ENCODE measurements at places on chromosomes 1 and 21.
A peak's percentile ranks its signal among the peaks of the same experiment; 100 is the strongest.

GRCh38 chr21:20451046-20451445 is 547.2 kb upstream of the NCAM2 start:
- no peak for DNase-seq

- DNase-seq = no peak
These were observed 27.3 kb upstream of the LRRN2 start for GRCh38 chr1:204712708-204713430.

- no peak for DNase-seq
These were observed 137.4 kb downstream of the BACH1 start for GRCh38 chr21:29436143-29436542.

DNA sequence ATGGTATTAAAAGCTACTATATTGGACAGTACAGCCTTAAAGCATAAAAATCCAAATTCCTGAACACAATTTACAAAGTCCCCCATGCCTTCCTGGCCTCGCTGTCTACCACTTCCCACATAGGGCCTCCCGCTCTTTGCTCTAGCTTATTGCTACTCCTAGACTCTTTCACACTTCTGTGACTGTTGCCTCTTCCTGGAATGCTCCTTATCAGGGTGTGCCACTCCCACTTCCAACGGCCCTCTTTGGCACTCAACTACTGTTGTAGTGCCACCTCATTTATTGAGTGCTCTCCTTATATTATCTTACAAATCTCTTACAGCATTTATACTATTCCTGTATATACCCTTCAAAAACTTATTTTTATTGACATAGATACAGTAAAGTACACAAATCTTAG is 4.8 kb downstream of the SARS1 start:
- no peak for DNase-seq

DNA sequence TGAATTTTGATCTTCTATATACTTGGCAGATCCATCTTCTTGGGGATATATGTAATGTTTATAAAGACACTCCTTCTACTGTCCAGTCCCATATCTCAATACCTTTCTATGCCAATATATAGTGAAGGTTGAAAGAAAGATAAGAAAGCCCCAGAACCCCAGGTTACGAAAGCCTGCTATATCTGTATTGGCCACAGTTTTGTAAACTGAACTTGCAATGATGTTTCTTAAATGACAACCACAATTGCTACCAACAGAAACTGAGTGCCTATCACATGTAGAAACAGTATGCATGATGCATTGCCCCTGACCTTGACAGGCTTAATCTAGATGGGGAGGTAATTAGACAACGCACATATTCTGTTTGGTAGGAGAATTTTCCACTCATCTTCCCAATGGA is 7.8 kb upstream of the RIMKLA start:
- no peak for DNase-seq

- no peak for DNase-seq
These were observed 1.0 kb upstream of the PPIH start for GRCh38 chr1:42657201-42657600.

- DNase-seq = peak; percentile 48
These were observed 207.9 kb downstream of the PAPPA2 start for GRCh38 chr1:176670853-176671252.

DNA sequence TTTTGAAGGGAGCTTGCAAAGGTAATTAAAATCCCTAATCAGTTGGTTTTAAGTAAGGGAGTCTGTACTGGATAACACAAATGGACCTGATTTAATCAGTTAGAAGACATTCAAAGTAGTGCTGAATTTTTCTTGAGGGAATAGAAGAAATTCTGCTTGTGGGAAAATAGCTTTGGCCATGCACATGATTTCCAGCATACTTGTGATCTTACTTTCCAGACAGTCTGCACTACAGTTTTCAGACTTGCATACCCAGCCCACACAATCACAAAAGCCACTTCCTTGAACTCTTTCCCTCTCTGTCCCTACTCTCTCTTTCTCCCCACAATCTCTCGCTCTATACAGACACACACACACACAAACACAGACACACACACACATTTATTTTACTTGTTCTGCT is 852.1 kb downstream of the PLA2G4A start:
- no peak for DNase-seq

DNA sequence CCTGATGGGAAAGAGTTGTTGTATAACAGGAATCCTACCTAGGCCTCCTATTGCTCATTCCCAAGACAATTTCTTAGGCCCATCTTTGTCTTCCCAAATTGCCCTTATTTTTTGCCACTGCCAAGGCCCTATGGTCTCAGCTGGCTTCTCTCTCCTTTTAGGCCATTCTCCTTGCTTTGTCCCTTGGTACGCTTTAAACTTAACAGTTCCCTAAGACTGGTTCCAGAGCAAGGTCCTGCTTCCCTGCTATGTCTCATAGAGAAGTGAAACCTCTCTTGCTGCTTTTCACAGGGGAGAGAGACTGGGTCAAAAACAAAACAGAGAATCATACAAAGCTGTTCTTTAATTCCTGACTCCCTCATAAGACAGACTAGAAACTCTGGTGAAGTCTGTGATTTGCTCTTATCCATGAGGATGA is 77.1 kb downstream of the XCL2 start:
- peak; percentile 85 for DNase-seq

GRCh38 chr1:51453010-51453409 is 66.1 kb downstream of the EPS15 start:
- DNase-seq = no peak

DNA sequence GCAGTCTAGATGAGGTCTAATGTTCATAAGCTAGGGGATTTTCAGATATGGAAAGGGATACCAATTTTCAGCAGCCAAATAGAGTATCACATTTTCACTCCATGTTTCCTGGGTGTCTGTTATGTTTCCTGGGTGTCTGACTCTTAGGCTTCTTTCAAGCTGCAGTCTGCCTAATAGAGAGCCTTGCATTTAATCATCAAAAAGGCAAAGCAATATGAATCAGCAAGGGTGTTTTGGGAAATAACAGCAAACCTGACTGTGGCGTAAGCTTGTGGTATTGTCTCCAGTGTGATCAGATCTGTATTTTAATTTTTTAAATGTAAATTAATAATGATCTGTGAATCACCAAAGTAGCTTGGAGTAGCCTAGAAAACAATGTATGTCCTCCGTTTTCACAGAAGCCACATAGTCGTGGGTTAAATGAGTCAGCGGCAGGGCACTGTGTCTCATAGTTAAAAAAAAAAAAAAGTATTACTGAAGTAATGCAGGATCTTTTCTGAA is 10.4 kb downstream of the LGALS8 start:
- peak; percentile 44 for DNase-seq

- DNase-seq = no peak
These were observed 5.4 kb upstream of the ZNF281 start for GRCh38 chr1:200415227-200415626.

DNA sequence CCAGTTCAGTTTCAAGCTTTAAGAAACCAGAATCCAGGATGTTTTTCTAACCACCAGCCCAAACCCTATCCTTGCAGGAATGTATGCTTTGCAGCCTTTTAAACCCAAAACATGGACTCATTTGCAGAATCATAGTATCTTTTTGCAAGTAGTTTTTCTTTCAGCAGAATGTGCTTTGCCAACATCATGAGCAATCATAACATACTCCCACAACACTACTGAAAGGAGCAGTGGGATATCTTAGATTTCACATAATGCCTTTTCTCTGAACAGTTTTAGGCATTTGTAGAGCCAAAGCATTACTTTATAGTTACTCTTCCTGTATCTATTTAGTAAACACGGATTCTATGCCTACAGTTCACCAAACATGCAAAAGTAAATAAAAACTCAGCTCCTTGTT is 10.0 kb upstream of the SH2D2A start:
- DNase-seq = no peak

- DNase-seq = no peak
These were observed 107.5 kb upstream of the JUN start for GRCh38 chr1:58891347-58891746.

- DNase-seq = no peak
These were observed 18.8 kb upstream of the UBXN10 start for GRCh38 chr1:20167126-20167525.

- no peak for DNase-seq
These were observed 15.0 kb downstream of the IFFO2 start for GRCh38 chr1:18941221-18942141.

GRCh38 chr1:23768733-23769132 is 9.5 kb upstream of the PITHD1 start:
- DNase-seq = no peak

- peak; percentile 51 for DNase-seq
These were observed 22.9 kb downstream of the BCAS2 start for GRCh38 chr1:114558544-114558943.

- no peak for DNase-seq
These were observed 6.2 kb upstream of the ERO1B start for GRCh38 chr1:236287757-236288619.

DNA sequence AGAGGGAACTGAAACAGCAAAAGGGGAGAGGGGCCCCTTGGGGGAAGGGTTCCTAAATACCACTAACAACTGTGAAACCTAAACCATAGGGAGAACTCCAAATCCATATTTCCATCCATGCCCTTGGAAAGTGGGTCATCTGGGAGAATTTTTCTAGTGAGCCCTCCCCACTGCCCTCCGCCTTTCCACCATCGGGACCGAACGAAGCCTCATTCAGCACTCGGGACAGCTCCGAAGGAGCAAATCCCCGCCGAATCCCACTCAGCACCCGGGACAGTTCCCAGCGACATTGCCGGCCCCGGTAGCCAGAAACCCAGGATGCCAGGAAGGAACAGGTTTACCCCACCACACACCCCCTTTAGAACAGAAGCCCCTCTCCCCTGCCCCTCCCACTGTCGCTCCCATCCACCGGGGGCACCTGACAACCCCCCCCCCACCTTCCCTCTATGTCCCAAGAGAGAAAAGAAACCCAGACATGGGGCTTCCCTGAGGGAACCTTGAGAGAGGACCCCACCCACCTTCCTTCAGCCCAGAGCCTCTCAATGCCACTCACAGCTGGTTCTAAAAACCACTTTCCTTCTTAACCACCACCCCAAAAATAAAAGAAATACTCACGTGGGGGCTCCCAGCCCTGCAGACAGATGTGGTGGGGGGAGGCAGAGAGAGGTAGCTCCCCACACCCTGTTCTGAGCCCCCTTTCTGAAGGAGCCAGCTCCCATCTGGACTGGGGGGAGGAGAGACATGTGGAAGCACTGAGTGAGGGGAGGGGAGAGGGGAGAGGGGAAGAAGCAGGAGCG is 4.5 kb downstream of the DLGAP3 start:
- peak; percentile 52 for DNase-seq

DNA sequence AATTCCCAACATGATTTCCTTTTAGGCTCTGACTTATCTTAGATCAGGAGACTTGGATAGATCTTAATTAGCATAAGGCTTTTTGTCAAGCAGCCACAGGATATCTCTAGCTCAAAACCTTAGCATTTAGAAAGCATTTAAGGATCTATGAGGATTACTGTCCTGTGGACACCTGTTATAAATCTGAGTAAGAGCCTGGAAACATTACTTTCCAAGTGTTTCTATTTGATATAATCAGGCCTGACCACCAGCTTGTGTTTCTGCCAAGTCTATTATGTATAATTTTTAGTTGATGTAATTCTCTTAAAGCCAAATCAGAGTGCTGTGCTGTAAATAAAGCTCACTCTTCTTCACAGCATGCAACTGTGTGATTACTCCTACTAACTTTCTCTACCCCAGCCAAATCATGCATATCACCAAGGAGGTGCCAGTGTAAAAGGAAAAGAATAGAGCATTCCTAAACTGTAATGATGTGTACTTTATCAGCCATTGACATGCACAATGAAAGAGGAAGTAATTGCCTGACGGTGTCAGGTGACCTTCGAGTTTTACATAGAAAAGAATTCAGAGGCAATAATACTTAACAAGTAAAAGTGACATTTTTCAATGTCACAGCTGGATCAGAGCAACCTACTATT is 309.9 kb upstream of the PRMT6 start:
- no peak for DNase-seq

- no peak for DNase-seq
These were observed 10.5 kb downstream of the WNT9A start for GRCh38 chr1:227937031-227937837.

- DNase-seq = no peak
These were observed 29.4 kb upstream of the KCNJ15 start for GRCh38 chr21:38227401-38227800.

GRCh38 chr1:161261261-161262235 is 3.0 kb downstream of the PCP4L1 start:
- peak; percentile 38 for DNase-seq

DNA sequence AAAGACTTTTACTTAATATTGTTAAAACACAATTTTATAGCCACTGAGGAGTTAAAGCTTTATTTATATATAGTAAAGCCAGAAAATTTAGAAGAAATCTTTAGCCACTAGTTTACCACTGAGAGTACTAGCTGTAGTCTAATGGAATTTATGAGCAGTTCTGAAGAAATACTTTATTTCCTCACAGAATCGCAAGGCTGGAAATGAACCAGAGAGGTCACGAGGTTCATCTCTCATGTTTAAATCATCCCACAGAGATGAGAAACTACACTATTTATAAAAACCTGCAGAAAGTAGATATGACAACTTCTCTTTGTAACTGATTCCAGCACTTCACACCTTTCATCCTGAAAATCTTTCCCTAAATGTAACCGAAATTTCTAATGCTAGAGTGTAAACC is 26.0 kb downstream of the ADGRL4 start:
- peak; percentile 26 for DNase-seq

GRCh38 chr1:112894561-112895011 is 61.4 kb downstream of the SLC16A1 start:
- no peak for DNase-seq

GRCh38 chr1:22366346-22366745 is 85.3 kb upstream of the ZBTB40 start:
- no peak for DNase-seq

GRCh38 chr1:160818207-160818937 is 22.4 kb downstream of the LY9 start:
- no peak for DNase-seq

GRCh38 chr1:71766748-71767147 is 515.6 kb downstream of the NEGR1 start:
- DNase-seq = peak; percentile 79

GRCh38 chr1:154835531-154836324 is 34.4 kb downstream of the KCNN3 start:
- DNase-seq = no peak

- DNase-seq = peak; percentile 36
These were observed 365.3 kb downstream of the HHIPL2 start for GRCh38 chr1:222182641-222183040.

DNA sequence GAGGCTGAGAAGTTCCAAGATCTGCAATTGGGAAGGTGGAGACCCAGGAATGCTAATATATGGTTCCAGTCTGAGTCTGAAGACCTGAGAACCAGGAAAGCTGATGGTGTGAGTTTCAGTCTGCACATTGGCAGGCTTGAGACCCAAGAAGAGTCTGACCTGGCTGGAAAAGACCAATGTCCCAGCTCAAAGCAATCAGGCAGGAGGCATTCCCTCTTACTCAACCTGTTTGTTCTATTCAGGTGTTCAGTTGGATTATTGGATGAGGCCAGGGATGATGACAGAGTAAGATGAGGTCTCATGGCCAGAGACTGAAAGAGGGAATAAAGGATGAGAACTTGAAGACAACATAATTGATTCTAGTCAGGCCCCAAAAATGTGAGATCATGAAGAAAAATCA is 50.1 kb downstream of the SPATA46 start:
- DNase-seq = no peak

DNA sequence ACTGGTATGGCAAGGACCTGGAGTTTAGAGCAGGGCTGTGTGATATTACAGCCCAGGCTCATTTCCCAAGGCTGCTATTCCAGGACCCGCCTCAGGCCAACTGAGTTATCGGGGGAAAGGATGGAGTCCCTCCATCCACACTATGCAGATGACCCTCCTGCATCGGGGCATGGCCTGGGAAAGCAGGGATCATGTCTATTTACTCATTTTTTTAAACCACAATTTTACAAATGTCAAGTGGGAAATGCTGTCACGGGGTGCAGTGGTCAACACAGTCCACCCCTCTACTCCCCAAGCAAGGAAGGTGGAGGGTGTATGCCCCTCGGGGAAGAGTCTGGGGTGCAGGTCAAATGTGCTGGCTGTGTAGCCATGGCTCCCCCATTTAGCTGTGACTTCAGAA is 6.1 kb upstream of the CLEC20A start:
- no peak for DNase-seq

Measured in MV-4-11 (cell line).